Hepatocyte (in vitro differentiated cells): ENCODE measurements at places on chromosomes 13 and 19. TPM values are rescaled to one million over a fixed set of nuclear protein-coding genes. Genes with fewer than 3 reads are reported as not detected.

PLPP2 gene
- 9.9 TPM in 2 replicates for total RNA-seq

OLFM4 gene
- 18.3 and 20.7 TPM in 2 replicates for total RNA-seq

KLK15 gene
- total RNA-seq, result not detected in 2 replicates

DNA sequence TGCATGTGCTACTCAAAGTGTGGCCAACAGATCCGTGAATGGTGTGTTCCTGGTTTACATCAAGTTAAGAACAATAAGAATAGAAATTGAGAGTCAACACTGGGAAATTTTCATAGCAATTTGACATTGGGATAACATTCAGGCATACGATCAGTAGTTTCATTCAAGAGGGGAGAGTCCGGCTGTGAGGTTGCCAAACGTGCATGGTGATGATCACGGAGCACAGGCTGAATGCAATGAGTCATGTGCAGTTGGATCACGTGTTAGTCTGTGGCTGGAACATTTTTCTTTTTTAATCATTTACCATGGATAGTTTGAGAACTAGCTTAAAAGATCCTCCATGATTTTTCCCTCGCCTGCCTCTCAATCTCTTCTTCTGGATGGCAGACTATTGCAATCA is 2.5 kb upstream of the DCT start:
- peak; percentile 66 for DNase-seq

DNA sequence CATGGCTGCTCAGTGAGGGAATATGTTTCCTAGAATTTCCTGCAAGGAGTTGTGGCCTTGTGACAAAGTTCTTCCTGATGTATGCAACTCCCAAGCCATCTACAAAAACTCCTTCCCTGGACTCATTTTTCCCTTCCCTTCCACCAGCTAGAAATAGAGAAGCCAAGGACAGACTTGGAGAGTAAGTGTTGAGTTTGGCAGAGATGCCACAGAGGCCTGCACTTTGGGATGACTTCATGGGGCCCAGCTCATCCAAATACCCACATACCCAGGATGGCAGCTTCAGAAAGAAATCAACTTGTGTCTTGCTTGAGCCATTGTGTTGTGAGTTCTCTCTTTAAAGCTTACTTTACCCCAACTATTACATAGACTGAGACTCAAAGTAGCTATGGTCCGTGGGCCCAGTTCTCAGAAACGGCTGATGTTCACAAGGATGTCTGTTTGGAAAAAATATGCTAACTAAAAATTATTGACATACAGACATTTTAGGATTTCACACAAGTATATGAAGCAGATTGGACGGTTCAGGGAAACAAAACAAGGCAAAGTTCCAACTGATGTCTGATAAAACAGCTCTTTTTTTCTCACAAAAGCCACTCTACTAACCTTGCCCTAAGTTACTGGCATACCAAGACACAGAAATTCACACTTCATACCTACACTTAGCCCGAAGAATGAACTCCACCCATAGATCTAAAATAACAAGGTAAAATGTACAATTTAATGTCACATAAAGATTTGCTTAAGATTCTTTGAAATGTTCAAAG is 107.9 kb downstream of the NALCN start:
- DNase-seq, result no peak

DNA sequence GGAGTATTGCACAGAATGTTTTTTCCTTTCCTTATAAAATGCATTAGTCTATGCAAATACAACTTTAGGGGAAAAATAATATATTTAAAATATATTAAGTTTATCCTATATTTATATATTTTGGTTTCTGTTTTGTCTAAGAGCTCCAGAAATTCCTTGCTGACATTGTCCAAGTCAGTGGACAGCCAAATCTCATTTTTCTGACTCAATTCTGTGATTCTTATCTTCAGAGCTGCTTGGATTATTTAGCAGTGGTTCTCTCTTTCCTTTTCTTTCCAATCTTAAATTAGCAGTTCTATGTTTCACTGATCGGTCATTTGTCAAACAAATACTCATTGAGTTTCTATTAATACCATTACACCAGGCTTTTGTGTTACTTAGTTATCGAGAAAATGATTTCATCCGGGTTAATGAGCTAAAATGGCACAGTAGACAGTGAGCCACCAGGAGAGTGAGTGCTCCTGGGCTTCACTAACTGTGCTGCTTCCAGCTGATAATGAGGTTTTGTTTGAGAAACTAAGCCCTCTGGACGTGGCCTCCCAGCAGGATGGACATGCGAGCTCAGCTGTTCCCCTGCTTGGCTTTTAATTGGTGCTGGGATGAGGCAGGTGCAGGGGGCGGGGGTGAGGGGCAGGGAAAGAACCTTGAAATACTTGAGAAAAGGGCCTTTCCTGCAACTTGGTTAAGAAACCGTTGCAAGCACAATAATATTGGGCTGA is 44.0 kb downstream of the ATP11A start:
- no peak for DNase-seq

DNA sequence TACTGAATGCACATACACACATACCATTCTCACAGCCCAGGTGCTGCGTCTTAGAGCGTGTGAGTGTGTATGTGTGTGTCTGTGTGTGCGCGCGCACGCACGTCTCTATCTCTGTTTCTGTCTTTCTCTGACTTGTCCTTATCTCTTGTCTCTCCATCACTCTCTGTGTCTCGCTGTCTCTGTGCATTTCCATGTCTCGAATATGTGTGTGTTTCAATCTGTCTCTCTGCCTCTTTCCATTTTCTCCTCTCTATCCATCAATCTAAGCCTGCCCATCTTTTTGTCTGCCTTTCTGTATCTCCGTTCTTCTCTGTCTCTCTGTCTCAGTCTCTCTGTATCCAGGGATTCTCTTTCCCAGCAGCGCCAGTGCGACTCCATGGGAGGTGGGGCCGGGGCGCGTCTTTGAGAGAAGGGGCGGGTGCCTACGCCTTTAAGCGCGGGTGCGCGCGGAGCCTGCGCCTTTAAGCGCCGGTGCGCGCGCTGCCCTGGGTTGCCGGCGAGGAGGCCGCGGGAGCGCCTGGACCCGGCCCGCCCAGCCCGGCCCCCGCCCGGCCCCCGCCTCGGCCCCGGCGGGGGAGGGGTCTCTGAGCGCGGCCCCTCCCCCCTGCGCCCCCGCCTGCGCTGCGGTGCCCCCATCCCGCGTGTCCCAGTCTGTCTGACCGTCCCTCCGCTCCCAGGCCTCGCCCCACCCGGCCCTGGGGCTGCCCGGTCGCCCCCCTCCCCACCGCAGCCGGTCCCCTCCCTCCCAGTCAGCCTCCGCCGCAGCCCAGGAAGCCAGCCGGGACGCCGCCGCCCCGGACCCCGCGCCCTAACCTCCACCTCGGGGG is at the start of gene LRFN3:
TSS of gene LRFN3 (plus strand) at position 464 of the 827 bp plus-strand sequence. CDS start 3,052 bp downstream, outside the sequence.
- DNase-seq, result peak; percentile 91

DNA sequence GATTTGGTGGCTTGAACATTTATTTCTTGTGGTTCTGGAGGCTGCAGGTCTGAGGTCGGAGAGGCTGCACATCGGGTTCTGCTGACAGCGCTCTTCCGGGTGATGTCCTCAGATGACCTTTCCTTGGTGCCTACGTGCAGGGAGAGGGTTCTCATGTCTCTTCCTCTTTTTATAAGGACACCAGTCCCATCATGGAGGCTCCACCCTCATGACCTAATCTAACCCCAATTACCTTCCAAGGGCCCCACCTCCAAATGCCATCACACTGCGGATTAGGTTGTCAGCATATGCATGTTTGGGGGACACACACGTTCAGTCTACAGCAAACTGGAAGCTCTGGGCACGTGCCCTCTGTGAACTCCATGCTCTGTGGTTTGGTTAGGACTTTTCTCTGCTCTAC is 338.6 kb downstream of the FGF9 start:
- no peak for DNase-seq

DNA sequence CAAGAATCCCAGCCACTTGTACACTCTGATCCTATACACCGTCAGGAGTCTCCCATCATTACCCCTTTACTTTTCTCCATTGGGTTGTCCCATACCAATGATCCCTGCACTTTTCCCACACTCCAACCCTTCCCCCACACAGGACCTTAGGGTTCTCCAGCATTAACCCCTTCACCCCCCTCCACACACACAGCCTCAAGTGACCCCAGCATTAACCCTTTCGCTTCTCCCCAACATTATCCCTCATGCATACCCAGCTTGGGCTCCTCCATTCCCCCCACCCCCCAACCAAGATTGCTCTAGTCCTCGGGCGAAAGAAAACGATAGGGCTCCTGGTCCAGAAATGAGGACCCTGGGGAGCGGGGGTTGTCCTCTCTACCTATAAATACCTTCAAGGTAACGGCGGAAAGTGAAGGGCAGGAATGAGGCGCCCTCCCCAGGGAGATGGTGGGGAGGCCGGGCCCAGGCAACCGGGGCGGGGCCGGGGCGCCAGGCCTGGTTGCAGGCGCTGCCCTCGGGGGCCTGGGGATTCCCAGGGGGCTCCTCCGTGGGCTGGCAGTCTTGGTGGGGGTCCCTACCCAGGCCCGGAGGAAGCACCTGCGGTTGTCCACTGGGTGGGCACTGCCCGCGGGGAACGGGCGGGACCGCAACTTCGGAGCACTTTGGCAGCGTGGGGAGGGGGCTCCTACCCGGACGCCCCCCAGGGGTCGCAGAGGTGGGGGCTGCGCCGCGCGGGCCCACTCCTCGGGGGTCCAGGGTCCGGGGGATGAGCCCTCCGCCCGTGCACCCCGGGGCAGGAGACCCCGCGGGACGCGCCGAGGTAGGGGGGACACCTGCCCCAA is 757 bp downstream of the WIZ start:
- peak; percentile 37 for DNase-seq

DNA sequence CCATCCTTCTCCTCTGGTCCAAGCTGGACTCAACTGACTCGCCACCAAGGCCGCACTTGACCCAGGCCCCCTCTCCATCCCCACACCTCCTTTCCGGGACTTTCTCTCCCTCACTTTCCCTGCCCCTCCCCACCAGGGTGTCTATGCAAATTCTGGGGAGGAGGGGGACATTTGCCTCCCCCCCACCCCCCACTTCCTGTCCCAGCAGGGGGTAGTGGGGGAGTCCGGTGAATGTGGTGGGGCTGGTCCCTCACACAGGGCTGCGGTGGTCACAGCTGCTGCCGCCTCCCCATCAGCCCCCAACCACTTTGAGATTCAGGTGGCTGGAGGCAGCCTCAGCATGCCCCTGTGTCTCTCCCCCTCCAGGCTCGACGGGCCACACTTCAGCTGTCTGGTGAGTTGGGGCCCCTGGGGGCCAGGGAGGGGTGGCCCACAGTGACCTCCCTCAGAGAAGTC is 870 bp downstream of the SPIB start:
- peak; percentile 5 for DNase-seq

DNA sequence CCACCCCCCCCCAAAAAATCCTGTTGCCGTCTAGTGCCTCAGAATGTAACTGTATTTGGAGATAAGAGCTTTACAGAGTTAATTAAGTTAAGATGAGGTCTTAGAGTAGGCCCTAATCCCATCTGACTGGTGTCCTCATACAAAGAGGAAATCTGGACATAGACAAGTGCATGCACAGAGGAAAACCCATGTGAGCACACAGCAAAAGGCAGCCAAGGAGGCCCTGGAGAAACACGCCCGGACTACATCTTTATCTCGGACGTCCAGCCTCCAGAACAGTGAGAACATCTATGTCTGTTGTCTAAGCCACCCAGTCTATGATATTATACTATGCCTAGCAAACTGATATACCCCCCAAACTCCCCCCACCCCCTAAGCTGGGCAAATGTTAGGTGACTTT is 193.8 kb downstream of the KATNAL1 start:
- no peak for DNase-seq
